ENCODE measurements at places on chromosomes 4 and X.

- no peak for DNase-seq
Measured at GRCh38 chrX:80174925-80175574, 160.5 kb downstream of the TBX22 start.

GRCh38 chr4:111652236-111652635, 493.0 kb upstream of the FAM241A start:
- no peak for DNase-seq

DNA sequence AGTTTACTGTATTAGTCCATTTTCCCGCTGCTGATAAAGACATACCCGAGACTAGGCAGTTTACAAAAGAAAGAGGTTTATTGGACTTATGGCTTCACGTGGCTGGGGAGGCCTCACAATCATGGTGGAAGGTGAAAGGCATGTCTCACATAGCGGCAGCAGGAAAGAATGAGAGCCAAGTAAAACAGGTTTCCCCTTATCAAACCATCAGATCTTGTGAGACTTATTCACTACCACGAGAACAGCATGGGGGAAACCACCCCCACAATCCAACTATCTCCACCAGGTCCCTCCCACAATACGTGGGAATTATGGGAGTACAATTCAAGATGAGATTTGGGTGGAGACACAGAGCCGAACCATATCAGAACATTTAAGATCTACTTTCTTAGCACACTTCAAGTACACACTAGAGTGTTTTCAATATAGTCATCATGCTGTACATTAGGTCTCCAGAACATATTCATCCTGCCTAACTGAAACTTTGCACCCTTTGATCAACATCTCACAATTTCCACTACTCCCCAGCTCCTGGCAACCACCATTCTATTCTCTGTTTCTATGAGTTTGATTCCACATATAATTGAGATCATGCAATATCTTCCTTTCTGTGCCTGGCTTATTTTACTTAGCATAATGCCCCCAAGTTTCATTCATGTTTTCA, 341.0 kb downstream of the ARHGAP24 start:
- no peak for DNase-seq

- DNase-seq = no peak
Measured at GRCh38 chr4:10688022-10688421, 3.5 kb upstream of the CLNK start.

- DNase-seq = no peak
Measured at GRCh38 chrX:85627363-85627762, 247.9 kb upstream of the POF1B start.

DNA sequence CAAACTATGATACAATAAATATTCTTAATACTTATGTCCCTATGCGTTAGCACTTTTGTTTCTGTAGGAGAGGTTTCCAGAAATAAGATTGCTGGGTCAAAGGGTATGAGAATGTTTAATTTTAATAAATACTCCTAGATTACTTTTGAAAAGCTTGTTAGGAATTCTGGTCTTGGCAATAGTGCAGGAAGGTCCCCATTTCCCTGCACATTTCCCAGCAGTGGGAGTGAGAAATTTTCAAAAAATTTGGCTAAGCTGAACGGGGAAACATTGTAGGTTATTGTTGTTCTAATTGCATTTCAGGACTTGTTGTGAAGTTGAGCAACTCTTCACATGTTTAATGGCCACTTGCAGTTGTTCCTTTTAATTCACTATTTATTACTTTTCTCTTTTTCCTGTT, 27.1 kb downstream of the IGFBP7 start:
- DNase-seq = peak; percentile 65

DNA sequence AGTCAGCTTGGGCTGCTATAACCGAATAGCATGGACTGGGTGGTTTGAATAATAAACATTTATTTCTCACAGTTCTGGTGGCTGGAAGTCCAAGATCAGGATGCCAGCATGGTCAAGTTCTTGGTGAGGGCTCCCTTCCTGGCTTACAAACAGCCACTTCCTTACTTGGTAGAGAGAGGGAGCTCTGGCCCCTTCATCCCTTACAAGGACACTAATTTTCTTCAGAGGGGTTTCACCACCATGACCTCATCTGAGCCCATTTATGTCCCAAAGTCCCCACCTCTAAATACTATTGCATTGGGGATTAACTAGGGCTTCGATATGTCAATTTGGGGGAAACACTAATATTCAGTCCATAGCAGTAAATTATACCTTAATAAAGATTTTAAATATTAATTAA, 61.8 kb downstream of the CLNK start:
- DNase-seq = no peak

GRCh38 chrX:5051831-5052491, 1176.7 kb downstream of the NLGN4X start:
- peak; percentile 96 for DNase-seq

GRCh38 chr4:185920691-185921260, 108.8 kb upstream of the SORBS2 start:
- DNase-seq = no peak

GRCh38 chr4:140070366-140070765, 83.6 kb downstream of the MAML3 start:
- DNase-seq = no peak

- DNase-seq = peak; percentile 11
Measured at GRCh38 chr4:37976507-37976906, 16.3 kb downstream of the PTTG2 start.

DNA sequence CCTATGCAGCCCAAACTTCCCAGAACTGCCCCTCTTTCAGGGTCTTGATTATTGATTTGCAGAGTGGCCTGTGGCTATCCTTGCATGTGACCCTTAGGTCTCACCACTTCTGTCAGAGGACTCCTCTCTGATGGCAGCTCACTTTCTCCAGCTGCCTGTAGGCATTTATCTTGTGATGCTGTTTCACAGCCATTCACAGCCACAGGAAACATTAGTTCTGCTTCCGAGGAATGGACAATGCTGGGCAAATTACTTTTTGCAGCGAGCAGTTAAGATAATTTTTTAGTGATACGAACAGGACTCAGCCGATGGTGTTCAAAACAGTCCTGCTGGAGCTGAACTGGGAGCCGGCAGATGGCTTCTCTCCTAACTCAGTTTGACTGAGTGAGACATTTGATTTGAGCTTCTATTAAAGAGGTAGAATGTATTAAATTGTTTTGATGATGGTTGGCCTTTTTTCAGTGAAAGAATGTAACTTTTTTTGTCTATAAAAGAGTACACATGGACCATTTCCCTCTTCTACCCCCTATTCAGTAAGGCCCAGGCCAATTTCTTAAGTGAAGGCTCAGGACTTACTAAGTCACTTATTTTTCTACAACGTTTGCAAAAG, 58.4 kb upstream of the TMEM150C start:
- no peak for DNase-seq

GRCh38 chr4:141118381-141118780, 14.9 kb downstream of the RNF150 start:
- DNase-seq = no peak

- DNase-seq = peak; percentile 27
Measured at GRCh38 chr4:80180743-80181142, 16.6 kb upstream of the PRDM8 start.

- DNase-seq = peak; percentile 44
Measured at GRCh38 chrX:70444326-70444945, at the start of gene DLG3. Gene DLG3, plus strand, starts transcription at chrX:70444835. Its CDS starts 367 bp downstream, at chrX:70445202.

- DNase-seq = peak; percentile 76
Measured at GRCh38 chrX:103396186-103396585, 19.8 kb downstream of the BEX3 start.

- no peak for DNase-seq
Measured at GRCh38 chrX:30982467-30982866, 89.4 kb downstream of the FTHL17 start.
